Stimulated activated CD4-positive, alpha-beta T cell treated with anti-CD3 and anti-CD28 coated beads, Interleukin-12 subunit alpha, Interleukin-12 subunit beta, amount 100 ng/mL, for 4 hours (primary cell): ENCODE measurements at places on chromosomes 16 and 17.

DNA sequence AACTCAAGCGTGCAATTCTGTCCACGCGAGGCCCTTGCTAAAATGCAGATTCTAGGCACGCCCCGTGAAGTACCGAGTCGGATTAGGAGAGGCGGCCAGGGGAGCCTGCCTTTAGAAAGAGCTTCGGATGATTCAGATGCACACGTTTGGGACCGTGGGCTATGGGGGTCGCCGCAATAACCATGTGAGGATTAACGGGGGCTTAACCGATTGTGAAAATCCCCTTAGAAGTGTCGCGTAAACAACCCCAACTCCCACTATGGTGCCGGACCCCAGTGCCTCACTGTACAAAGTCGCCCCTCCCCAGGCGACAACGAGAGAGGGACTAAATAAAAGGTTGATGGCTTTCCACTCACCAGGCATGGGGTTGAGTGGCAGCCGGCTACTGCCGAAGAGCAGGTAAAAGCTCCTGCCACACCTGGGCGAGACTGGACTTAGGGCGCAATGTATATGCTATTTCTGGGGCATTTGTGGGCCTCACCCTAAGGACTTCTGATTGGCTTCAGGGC lies 635 bp upstream of the SP2 start:
- DNase-seq, result peak; percentile 20

GRCh38 chr16:22092143-22092933 lies at the start of gene VWA3A:
VWA3A (plus strand) TSS chr16:22092541; CDS start chr16:22092638, 97 bp downstream.
- no peak for DNase-seq

DNA sequence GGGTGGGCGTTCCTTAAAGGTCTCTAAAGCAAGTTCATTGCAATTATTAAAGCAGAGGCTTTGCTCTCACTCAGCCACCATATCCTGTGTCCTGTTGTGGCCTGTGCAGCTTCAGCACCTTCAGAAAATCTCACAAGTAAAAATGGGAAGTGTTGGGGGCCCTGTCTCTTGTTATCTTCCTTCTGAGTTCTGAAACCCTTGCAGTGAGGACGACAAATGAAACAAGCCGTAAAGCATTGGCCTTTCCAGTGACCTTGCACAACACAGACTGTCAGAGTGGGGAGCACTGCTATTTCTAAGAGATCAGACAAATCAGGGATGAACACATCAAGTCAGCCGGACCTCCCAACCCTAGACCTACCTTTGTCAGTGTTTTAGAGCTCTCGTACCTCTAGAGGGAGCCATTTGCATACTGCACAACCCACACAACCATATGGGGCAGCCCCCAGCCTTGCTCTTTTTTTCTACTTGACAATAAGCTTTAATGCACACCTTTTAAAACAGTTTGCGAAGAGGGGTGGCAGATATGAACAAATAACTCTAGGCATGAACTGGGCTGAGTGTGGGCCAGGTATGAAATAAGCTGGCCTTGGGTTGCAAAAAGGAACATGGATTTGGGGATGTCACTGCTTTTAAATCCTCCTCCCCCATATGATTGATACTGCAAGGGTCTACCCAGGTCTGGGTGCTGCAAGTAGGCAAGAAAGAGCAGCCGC lies 89.8 kb downstream of the KATNIP start:
- no peak for DNase-seq

DNA sequence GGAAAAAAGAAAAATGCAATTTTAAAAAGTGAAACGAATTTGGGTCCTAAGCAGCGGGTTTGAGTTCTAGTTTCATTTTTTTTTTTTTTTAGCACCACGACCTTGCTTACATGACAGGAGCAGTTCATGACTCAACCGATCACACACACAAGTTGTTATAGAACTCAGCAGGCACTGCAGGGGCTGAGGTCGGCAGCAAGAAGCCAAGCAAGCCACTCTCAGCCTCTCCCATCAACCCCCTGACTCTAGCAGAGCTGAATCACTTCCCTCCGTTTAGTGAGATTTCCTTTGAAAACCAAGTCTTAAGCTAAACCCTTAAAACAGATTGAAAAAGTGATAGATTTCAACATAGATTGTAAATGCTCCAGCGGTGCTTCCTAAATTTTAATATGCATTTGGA lies 520.8 kb downstream of the HAPSTR1 start:
- DNase-seq, result no peak

DNA sequence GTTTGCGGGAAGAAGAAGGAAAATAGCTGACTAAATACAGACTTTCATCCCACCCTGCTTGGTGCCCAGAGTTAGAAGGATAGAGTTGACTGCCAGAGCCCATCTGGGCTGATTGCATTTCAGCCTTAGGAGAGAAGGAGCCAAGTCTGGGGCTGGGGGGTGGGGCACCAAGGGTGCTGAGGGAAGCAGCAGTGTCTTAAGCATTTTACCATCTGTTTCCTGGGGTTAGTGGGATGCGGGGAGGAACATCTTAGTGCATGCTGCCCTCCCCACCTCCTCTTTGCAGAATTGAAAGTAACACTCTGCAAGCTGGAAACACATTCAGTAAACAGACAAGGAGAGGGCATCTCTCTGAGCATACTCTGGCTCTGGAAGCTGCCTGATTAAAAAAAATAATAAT lies 1.5 kb upstream of the ARL5C start:
- DNase-seq, result no peak

DNA sequence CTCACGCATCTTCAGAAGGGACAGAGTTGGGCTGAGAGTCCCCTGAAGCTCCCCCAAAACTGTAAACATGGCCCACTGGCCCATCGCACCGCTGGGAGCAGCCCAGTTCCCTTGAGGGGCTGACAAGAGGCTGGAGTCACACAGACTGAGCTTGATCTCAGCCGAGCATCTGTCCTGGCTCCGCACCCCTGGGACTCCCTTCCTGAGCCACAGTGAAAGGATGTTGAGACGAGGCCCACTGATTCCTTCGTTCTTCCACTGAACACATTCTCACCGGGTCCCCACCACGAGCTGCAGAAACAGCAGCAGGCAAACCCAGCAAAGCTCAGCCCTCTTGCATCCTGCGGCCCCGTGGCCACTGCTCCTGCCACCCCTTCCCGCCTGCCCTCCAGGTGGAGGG lies 145.9 kb upstream of the CIBAR2 start:
- no peak for DNase-seq

DNA sequence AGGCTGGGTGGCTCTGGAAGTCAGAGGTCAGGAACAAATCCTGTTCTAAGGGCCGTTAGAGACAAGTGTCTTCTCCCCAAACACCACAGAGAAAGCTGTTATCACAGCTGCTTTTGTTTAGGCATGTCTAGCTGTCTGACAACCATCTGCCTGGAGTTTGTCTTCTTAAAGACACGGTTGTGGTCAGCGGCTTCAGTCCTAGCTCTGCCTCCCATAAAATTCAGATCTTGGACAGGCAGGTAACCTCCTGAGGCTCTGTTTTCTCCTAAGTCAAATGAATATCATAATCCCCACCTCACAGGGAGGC lies 2.3 kb upstream of the ITGA3 start:
- no peak for DNase-seq

DNA sequence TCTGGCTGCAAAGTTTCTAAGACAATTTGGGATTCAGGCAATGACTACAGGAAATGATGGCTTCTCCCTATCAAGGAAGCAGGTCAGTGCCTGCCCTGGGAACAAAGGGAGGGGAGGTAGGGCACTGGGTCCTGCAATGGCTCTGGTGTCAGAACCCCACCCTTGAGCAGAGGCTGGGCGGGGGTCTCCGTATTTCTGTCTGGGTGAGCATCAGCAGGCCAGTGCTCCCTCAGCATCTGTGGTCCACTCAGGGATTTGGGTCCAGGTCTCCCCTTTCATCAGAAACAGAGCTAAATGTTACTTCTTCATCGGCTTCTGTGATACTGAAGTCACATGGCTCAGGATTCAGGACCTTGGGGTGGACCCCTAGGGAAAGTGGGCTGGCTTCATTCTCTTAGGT lies 195.5 kb upstream of the CDH5 start:
- no peak for DNase-seq

GRCh38 chr17:16516594-16517051 lies 24.6 kb upstream of the LRRC75A start:
- no peak for DNase-seq

GRCh38 chr16:3873482-3874173 lies 6.9 kb downstream of the CREBBP start:
- no peak for DNase-seq

- DNase-seq, result no peak
These were observed 564.5 kb downstream of the CDH8 start for GRCh38 chr16:61471737-61472136.

DNA sequence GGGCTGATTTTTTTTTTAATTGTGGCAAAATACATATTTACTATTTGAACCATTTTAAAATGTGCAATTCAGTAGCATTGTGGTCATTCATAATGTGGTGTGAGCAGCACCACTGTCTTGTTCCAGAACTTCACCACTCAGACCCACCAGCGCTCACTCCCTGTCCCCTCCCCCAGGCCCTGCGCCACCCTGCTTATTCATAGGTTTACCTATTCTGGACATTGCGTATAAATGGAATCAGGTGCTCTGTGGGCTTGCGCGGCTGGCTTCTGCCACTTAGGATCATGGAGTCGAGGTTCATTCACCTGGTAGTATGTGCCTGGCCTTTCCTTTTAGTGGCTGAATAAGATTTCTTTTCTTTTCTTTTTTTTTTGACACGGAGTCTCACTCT lies 59.4 kb downstream of the NT5M start:
- DNase-seq, result no peak

GRCh38 chr17:41185001-41185400 lies 290 bp upstream of the KRTAP4-1 start:
- no peak for DNase-seq

DNA sequence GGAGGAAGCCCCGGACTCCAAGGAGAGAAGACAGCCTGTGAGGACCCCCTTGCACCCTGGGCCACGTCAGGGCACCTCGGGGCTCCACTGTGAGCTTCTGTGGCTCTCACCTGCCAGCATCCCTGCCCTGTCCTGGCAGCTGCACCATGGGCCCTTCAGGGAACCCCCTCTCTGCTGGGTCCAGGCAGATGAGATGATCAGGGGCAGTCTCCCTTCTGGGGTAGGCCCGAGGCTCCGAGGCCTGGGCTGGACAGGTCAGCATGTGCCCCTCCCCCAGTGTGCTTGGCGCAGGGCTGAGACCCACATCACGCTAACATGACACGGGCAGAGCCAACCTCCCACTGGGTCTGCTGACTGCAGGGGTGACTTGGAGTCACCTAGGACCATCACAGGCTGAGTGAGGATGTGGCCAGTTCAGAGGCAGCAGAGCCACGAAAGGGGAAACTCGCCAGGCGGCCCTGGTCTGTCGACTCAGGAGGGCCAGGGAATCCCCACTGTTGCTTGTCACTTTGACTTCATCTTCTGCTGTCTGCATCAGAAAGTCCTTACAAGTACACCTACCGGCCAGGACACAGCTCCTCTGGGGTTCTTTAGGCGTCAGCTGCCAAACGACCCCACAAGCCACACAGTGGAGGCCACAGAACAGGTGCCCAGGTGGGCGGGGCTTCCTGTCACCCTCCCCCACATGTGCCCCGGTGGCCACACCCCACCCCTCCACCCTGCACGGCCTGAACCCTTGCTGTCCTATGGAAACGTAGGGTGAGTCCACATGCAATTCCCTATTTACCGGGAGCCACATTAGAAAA lies 2.2 kb downstream of the GALNS start:
- DNase-seq, result peak; percentile 16

- DNase-seq, result peak; percentile 49
These were observed 3.3 kb downstream of the COL1A1 start for GRCh38 chr17:50198026-50198669.

DNA sequence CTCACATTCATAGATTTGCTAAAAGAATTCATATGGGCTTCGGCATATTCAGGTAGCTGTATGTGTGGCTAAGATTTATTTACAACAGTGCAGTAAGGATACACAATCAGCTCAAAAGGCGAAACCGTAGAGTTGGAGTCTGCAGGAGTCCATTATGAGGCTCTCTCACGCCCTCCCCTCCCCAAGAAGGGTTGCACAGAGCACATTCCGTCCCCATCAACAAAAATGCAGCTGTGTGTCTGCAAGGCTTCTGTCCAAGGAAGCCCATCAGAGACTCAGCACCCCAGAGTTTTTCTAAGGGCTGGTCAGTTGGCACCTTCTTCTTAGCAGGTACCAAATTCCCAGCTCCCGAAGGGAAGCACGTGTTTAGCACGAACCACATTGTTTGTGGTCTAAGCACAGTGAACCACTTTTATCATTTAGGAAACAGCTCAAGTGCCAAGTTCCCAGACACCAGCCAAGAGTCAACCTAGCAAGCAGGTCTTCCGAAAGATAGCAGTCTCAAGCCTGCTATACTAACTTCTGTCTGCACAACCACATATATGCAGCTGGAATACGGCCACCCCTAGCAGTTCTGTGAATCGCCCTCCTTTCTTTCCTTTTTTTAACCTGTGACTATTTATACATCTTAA lies 28.5 kb upstream of the MEAK7 start:
- no peak for DNase-seq

GRCh38 chr17:49114703-49115102 lies 17.9 kb upstream of the B4GALNT2 start:
- DNase-seq, result no peak

DNA sequence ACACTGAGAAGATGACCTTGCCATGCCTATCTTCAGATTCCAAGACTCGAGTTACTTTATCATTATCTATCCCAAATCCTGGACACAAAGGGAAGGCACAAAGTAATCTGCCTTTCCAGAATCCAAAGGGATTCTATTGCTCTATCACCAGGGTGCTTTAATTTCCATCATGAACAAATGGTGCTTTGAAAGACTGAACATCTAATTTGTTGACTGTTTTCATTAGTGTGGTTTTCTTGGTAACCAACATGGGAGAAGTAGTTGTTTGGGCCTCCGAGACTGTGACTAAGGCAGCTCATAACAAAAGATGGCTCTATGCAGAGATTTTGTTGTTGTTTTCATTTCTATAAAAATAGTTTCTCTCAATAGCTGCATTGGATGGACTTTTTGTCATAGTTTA lies 441.0 kb upstream of the SOX9 start:
- no peak for DNase-seq

DNA sequence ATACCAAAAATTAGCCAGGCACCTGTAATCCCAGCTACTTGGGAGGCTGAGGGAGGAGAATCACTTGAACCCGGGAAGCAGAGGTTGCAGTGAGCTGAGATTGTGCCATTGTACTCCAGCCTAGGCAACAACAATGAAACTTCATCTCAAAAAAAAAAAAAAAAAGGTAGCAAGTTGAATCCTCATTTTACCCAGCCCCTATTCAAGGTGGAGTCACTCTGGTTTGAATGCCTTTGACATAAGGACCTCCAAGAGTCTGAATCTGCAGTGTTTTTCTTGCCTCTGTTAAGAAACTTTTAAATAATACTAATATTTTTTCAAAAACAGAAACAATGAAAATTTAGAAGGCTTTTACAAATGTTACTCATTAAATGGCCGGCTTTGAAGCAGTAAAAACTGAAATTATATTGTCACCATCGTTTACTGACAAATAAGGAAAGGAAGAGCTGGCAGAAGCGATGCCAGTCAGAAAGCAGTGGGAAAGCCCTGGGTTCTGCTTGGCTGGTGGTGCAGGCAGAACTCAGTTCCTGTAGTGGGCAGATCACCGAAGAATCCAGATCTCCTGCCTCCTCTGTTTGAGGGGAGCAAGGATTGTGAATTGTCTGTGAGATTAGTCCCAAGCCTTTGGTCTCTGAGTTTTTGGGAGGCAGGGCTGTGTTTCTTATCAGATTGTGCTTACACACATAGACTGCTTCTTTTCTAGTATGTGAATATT lies 99.7 kb upstream of the HAS3 start:
- no peak for DNase-seq
